NCI-H510A (cell line): ENCODE measurements at places on chromosomes 6 and 20.

DNA sequence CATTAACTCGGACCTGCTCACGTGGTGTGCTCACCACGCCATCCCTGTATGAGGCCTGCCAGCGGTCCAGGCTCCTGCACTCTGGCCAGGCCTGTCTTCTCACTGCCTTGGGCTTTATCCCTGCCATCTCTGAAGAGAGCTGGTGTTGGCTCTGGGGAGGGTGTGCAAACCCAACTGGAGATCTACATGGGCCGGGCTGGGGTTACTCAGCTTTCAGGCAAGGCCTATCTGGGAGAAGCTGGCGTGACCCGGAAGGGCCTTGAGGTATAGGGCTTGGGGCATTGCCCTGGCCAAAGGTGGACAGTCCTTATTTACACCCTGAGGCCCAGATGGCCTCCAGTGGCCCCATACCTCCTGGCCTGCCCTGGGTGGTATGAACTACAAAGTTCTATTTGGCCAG lies 5.0 kb downstream of the SLC29A1 start:
- no peak for DNase-seq

- DNase-seq = no peak
Observed at GRCh38 chr6:12051861-12052368, 39.8 kb downstream of the HIVEP1 start.

GRCh38 chr6:27582928-27583725 lies 110.2 kb upstream of the ZNF184 start:
- DNase-seq = no peak

DNA sequence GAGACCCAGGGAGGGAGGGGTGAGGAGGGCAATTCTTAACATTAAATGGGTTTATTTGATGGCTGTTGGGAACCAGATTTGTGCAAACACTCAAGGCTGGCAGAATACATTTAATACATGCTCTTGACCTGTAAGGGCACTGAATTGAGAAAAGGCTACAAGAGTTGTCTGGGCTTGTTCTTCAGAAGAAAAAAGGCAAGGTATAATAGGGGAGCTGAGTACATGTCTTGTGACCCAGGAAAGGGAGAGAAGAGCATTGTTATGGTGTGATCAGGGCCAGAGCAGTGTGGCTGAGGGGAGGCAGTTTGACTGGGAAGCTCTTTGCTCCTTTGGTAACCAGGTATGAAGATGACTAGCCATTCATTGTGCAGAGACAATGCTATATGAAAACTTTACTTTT lies 18.9 kb downstream of the KLHL31 start:
- no peak for DNase-seq

DNA sequence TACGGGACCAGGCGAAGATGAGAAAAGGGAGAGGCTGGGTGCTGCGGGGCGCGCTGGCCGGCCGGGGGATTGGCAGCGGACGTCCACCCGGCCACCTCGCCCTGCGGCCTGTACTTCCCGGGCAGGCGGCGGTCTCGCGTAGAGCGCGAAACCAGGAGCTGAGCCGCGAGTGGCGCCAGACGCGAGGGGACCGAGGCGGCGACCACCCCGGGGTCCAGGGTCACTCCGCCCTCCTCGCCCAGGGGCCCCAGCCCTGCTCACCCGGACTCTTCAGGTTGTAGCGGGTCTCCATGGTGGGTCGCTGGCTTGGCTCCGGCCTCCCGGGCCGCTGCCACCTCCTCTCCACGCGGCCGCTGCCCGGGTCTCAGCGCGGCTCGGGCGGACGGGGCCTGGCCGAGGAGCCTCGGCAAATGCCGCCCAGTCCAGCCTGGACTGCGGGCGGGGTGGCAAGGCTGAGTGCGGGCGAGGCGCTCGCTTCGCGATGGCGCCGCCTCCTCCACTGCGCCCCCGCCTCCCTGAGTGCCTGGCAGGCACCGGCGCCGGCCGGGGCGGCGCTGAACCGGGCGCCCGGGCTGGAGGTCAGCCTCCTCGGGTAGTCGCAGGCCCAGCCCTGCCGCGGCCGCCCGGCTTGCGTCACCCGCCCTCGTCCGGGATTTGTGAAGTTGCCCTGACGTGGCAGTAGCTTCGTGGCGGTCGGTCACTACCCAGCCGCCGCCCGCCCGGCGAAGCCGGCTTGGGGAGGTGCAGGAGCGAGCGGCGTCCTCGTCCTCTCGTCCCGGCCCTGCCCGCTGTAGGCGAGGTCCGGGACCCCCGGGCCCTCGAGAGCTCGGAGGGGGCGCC lies at the start of gene UBE2J1:
Gene UBE2J1, minus strand, starts transcription at position 445 of the 840 bp plus-strand sequence. Its CDS starts 153 bp downstream, at position 292.
- peak; percentile 82 for DNase-seq

GRCh38 chr6:33716379-33716778 lies 4.9 kb upstream of the UQCC2 start:
- DNase-seq = peak; percentile 91

DNA sequence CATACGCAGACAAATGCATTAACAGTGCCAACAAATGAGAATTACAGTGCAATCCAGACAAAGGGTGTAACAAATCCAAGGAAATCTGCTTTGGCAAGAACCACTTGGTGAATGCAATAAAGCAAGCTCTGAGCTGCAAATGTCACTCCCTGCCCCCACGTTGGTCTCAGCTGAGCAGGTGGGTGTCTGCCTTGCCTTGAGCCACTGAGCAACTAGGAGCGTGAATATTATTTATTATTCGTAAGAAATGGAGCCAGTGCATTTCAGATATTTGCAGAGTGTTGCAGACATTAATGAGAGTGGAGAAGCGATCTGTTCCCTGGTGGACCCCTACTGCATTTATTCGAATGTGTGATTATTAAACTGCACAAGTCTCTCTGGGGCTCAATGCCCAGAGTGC lies 36.6 kb upstream of the F13A1 start:
- no peak for DNase-seq

DNA sequence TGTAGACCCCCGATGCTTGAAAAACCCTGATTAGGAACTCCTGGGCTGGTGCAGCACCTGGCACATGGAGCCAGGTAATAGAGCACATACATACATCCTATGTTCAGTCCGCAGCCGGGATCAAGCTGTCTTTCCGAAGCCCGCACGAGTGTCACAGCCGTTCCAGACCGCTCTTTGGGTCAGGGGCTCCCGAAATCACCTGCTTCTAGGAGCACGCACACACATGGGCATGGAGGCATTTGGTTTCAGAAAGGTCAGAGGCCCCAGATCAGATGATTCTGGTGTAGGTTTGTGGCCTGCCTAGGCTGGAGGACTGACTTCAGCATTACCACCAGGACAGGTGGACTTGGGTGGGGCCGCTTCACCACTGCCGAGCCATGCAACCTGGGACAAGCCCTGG lies 42.1 kb upstream of the STX16 start:
- DNase-seq = no peak

DNA sequence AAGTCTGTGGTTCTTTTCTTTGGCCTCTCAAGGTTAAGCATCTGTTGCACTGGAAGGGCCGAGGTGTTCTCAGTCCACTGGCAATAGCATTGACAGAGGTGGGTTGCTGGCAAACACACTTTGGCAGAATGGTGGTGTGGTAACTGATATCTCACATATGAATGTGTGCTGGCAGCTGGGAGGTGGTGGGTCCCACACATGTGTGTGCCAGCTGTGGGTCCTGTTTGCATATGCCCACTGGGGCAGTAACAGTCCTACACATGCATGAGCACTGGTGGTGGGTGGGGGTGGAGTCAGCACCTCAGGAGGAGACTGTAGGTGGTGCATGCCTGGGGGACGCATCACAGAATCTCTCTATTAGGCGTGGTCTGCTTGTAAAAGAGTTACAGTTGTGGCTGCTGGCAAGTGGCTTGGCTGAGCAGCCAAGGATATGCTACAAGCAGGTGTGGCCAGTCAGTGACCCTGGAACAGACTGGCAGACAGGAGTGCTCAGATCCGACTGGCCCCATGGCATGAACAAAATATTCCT lies 934.3 kb downstream of the GRIK2 start:
- DNase-seq = no peak

GRCh38 chr6:31401403-31401802 lies 2.0 kb upstream of the MICA start:
- DNase-seq = no peak
